ENCODE measurements at places on chromosomes 2 and 18.

GRCh38 chr2:227472265-227473121 is 537 bp downstream of the AGFG1 start:
- DNase-seq, result no peak

GRCh38 chr2:100352521-100352920 is 30.2 kb upstream of the LONRF2 start:
- no peak for DNase-seq

- no peak for DNase-seq
Observed at GRCh38 chr2:65388596-65389390, 43.6 kb downstream of the SPRED2 start.

- DNase-seq, result no peak
Observed at GRCh38 chr18:31072175-31072574, 29.6 kb upstream of the DSC3 start.

DNA sequence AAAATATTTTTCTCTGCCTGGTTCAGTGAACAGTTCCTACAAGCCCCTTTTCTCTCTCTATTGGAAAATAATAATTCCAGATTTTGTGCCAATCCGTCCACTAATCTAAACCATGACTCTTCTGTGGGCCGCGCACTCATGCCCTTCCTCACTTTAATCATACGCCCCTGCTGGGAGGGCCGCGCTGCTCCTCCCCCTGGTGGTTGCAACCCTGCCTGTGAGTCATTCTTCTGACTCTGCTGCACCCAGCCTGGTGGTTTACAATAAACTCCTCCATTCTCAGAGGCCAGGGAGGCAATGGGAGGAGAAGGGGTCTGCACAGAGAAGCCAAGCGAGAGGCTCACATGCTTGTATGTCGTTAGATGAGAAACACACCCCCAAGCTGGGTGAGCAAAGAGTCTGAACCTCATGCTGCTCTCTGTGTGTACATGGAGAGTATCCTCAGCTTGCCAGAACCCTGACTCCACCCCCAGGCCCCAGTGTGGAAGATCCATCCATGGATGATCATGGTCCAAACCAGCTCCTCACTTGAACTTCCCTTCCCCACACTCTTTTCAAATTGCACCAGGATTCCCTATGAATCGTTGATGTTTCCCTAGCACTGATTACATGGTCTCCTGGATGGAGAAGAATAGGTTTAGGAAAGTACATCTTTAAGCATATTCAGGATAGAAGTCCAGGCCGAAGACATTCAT is 228.9 kb downstream of the ANKRD30B start:
- peak; percentile 90 for DNase-seq

DNA sequence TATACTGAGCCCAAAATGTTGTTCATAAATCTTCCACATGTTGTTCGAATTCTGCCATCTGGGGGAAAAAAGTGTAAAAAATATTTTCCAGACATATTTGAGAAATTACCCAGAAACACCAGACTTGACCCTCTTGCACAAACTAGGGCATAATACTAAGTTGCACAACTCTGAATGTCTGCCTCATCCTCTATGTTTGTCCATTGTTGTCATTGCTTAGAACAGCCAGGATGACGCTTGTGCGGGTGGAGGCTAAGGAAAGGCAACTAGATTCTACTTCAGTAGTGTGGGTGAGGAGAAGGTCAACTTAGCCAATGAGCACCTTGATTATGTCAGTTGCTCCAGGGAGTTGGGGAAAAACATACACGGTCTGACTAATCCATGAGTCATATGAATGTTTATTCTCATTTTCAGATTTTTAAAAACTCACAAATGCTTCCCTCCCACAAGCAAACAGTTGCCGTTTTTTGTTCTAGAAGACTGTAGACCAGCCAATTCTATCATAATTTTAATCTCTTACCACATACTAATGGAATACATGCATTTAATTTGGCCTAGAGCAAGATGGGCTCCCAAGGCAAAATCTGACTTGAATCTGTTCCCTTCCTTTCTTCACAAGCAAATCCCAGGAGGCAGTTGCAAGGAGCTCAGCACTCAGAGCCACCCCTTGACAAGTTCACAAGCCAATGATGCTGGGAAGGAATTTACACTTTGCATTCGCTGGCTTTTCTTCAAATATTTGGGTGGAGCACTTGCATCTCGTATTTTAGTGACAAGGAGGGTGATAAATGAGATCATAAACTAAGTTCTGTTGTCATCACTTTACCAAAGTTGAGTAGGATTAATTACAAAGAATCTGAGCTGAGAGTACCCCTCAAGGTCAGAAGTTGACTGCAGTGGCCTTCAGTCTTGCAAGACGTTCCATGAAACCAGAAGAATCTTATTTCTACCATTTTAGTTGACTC is 163.2 kb upstream of the TWIST2 start:
- DNase-seq, result peak; percentile 94
